ENCODE measurements at places on chromosomes 13 and 19.

GRCh38 chr19:1634242-1634937 is 18.0 kb downstream of the TCF3 start:
- no peak for DNase-seq

DNA sequence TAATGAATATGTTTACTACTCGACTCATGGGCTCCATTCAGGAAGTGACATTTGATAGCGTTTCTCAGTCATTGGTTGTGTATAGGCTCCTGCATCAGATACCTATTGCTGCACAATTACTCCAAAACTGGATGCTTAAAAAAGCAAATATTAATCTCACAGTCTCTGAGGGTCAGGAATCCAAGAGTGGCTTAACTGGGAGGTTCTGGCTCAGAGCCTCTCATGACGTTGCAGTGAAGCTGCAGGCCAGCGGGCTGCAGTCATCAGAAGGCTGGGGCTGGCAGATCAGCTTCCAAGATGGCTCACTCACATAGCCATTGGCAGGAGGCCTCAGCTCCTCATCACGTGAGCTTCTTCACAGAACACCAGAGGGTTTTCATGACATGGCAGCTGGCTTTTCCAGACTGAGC is 525.1 kb upstream of the NBEA start:
- DNase-seq, result no peak

GRCh38 chr19:51282335-51282734 is 29.1 kb upstream of the IGLON5 start:
- no peak for DNase-seq

DNA sequence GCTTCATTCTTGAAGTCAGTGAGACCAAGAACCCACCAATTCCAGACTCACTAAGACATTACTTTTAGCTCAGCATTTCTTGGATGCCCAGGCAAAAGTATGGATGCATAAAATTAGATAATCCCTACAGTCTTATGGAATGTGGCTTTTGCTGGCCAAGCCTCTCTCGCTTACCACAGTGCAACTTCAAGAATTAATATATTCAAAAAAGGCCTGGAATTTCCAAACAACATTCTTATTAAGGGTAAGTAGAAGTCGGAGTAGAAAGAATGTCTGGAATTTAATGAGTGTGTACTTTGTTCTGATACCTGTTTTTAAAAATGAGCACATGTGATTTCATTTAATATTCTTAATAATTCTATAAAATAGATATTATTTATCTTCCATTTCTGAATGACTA is 302.4 kb upstream of the TMTC4 start:
- no peak for DNase-seq

- DNase-seq, result peak; percentile 75
These were observed 750 bp upstream of the SLC27A1 start for GRCh38 chr19:17469481-17470067.
